IPS DF 6.9 (cell line): ENCODE measurements at places on chromosomes 3 and 15.
A peak's percentile ranks its signal among the peaks of the same experiment; 100 is the strongest.

DNA sequence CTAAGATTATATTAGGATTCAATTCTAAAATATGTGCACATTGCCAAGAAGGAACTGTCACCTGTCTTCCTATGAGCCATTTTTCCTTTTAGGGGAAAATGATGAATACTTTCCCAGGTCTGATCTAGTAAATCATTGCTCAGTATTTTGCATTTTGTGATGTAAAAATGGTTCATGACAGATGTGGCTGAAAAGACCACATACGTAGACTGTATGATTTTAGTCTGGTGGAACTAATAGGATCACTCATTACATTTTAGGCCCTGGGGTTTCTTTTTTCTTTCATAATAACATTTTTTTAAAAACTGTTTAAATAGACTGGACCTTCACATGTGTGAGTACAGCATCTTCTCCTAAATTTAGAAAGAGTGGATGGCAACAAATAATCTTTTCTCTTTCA is 201.7 kb upstream of the MLF1 start:
- DNase-seq = no peak

DNA sequence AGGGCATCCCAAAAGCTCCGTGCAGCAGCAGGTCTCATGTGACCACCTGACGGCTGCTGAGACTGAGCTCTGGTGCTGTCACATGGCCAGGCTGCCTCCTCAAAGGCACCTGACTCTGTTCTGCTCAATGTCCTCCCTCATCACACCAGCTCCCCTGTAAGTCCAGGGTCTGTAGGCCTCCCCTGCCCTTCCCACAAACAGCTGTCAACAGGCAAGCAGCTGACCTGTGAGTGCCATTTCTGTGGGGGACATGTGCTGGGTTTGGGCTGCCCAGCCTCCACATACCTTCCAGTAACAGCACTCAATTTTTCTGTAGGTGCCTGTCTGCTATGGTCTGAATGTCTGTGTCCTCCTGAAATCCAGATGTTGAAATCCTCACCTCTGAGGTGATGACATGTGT is 11.2 kb downstream of the NUP210 start:
- DNase-seq = no peak

DNA sequence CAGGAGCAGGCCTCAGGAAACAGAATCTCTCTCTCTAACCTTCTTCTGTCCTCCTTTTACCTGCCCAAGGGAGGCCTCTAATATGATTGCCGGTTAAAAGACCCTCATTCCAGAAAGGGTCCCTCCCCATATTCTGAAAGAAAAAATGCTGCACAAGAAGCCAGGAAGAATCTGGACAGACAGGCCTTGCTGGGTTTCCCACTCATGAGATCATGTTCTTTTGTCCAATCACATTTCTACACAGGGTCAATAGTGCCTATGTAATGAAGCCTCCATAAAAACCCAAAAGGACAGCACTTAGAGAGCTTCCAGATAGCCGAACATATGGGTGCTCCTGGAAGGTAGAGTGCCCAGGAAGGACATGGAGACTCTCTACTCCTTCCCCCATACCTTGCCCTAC is 146.0 kb downstream of the MYO9A start:
- DNase-seq = no peak

- no peak for DNase-seq
These were observed 89.5 kb downstream of the LARS2 start for GRCh38 chr3:45477838-45478237.

DNA sequence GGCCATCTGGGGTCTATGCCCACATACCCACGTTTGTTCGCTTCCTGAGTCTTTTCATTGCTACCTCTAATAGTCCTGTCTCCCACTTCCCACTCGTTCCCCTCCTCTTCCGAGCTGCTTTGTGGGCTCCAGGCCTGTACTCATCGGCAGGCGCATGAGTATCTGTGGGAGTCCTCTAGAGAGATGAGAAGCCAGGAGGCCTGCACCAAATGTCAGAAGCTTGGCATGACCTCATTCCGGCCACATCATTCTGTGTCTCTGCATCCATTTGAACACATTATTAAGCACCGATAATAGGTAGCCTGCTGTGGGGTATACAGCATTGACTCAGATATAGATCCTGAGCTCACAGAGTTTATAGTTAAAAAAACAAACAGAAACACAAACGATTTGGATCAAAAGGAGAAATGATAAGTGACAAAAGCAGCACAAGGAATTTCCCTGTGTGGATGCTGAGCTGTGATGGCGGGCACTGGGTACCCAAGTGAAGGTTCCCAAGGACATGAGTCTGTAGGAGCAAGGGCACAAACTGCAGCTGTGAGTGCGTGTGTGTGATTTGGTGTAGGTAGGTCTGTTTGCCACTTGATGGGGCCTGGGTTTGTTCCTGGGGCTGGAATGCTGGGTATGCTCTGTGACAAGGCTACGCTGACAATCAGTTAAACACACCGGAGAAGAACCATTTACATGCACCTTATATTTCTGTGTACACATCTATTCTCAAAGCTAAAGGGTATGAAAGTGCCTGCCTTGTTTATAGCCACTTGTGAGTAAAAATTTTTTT is 35.9 kb downstream of the NR1I2 start:
- DNase-seq = no peak

- no peak for DNase-seq
These were observed 278.1 kb upstream of the LRTM1 start for GRCh38 chr3:55205990-55206389.

- DNase-seq = no peak
These were observed 35.0 kb downstream of the GSK3B start for GRCh38 chr3:120059081-120059864.

GRCh38 chr3:24520976-24521419 is 26.3 kb upstream of the THRB start:
- no peak for DNase-seq

- no peak for DNase-seq
These were observed 20.5 kb downstream of the BOC start for GRCh38 chr3:113231827-113232253.

- no peak for DNase-seq
These were observed 932 bp downstream of the PRR23C start for GRCh38 chr3:139043554-139044365.

DNA sequence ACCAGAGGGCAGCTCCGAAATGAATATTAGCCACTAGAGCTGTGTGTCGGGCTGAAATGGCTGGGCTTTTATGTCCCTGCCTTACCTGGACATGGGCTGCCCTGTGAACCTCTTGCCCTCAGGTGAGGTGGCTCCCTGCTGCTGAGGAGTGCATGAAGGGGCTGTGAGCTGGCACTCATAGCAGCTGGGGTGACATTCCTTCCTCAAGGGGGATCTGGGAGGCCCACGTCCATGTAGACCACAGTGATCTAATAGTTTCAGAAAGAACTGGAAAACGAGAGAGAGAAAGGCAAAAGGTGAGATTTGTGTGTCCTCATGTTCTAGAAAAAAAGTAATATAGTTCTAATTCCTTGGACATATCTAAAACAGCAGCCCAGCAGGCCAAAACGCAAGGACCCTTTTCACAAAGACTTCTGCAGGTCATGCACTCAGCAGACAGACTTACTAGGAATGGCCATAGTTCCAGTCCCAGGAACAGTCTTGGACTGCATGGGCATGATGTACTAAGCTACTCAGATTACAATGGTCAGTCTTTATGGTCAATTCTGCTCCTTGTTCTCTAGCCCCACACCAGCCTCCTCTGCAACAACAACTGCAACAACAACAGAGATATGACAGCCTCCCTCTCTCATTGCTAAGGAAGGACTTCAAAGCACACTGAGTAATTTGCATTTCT is 10.8 kb upstream of the SLC24A5 start:
- no peak for DNase-seq

DNA sequence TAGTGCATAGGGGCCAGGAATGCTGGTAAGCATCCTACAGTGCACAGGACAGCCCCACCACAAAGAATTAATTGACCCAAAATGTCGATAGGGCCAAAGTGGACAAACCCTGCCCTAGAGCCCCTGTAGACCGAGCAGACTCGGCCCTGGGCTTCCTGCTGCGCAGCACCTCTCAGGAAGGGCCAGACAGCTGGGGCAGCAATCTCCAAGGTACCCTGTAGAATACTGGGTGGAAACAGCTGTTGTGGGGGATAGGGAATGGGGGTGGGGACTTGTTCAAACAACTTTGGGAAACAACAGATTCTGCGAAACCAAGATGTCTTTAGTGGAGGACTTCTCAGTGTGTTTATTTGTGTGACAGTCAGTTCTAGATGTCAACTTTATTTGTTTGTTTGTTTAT is 67.1 kb downstream of the MRPL46 start:
- no peak for DNase-seq

GRCh38 chr3:64445109-64445943 is 220.1 kb upstream of the PRICKLE2 start:
- DNase-seq = peak; percentile 33

- no peak for DNase-seq
These were observed 33.0 kb upstream of the PLSCR4 start for GRCh38 chr3:146283781-146284445.

DNA sequence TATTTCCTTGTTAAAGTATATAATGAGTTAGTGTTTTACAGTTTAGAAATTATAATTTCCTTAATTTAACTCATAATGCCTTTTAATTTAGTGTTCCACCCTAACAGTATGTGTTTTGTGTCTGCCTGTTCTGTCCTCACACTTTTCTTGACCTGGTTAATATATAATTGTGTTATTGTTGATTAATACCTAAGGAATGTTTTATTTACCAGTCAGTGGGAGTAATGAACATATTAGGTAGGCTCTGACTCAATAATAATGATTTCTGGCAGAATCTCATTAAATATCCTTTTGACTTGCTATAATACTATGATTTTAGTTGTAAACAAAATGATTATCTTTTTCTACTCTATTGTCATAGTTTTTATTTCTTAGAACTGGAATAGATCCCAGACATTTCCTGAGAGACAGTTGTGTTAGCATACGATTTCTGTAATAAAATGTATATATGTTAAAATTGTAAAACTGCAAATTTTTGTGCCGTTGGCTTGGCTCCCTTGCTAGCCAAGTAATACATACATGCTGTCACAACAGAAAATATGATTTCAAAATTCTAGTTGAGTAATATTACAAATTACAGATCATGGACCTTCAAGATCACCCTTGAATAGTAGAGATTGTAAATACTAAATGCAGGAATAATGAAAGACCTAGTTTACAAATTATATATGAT is 51.9 kb downstream of the RASA2 start:
- no peak for DNase-seq

DNA sequence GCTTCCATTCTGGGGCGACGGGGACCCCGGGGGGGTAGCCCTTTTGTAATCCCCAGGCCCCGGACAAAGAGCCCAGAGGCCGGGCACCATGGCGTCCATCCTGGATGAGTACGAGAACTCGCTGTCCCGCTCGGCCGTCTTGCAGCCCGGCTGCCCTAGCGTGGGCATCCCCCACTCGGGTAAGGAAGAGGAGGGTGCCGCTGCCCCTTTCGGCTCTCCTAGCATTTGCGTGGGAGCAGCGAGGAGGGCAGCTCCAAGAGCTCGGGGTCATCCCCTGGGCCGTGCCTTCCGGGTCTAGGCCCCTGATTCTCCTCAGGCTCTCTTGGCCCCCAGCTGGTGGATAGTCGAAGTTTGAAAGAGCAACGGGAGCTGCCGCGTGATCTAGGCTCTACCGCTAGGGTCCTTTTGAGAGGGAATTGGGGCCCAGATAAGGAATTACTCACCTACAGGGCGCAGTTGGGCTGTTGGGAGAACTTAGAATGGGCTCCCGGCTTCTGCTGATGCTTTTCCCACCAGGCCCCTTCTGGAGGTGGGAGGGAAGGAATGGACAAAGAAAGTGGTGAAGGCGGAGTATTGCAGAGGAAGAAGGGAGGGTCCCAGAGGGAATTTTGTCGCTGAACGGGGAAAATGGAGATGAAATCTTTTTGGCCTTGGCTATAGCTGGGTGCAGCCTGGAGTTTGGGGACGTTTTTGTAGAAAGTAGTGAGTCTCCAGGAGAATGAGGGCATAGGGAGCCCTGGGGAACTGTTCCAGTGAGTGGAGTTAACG is 615 bp downstream of the VPS18 start:
- no peak for DNase-seq

GRCh38 chr15:93670931-93671330 is 560.4 kb upstream of the MCTP2 start:
- DNase-seq = no peak

DNA sequence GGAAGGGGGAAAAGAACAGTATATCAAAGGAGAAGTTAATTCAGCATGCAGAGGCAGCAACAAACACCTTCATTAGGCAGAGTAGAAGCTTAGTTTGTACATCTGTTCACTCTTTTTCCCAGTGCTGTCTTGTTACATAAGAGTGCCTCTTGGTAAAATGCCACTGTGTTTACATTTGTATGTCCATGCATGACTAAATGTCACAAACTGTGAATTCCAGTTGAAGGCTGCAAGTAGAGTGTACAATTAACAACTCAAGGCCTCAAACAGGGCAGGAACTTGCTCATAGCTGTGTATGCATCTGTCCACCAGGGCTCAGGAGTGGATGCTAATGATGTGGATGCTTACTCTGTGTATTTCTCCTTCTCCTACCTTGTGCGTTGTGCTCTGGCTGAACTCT is 214.2 kb upstream of the TPM1 start:
- no peak for DNase-seq

- DNase-seq = no peak
These were observed 299.3 kb upstream of the LYSMD4 start for GRCh38 chr15:100032358-100033085.

GRCh38 chr3:58800940-58801339 is 134.4 kb upstream of the FAM3D start:
- no peak for DNase-seq

GRCh38 chr15:69660658-69661405 is 208.2 kb downstream of the RPLP1 start:
- DNase-seq = no peak

GRCh38 chr3:112776000-112776399 is 70.7 kb downstream of the CD200R1L start:
- no peak for DNase-seq

DNA sequence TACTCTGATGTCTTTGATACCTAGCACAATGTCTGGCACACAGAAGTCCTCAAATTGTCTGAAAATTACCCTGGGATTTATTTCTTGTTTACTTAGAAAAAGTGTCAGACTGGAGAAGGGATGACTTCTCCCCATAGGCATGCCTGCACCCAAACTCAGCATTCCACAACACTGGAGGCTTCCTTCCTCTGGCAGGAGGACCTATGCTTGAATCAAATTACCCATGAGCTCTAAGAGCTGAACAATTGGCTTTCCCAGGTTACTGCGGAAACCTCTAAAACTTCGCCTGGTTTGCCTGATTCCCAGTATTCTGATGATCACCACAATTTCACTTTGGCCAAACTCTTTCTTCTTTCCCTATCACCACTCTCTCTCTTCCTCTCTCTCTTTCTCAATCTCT is 217.4 kb downstream of the DIPK2A start:
- peak; percentile 1 for DNase-seq

- DNase-seq = no peak
These were observed 269.2 kb downstream of the ZBBX start for GRCh38 chr3:167110901-167111300.

- no peak for DNase-seq
These were observed 40.7 kb upstream of the LYZL4 start for GRCh38 chr3:42451116-42451515.
